ENCODE measurements at places on chromosomes 13 and 19.

DNA sequence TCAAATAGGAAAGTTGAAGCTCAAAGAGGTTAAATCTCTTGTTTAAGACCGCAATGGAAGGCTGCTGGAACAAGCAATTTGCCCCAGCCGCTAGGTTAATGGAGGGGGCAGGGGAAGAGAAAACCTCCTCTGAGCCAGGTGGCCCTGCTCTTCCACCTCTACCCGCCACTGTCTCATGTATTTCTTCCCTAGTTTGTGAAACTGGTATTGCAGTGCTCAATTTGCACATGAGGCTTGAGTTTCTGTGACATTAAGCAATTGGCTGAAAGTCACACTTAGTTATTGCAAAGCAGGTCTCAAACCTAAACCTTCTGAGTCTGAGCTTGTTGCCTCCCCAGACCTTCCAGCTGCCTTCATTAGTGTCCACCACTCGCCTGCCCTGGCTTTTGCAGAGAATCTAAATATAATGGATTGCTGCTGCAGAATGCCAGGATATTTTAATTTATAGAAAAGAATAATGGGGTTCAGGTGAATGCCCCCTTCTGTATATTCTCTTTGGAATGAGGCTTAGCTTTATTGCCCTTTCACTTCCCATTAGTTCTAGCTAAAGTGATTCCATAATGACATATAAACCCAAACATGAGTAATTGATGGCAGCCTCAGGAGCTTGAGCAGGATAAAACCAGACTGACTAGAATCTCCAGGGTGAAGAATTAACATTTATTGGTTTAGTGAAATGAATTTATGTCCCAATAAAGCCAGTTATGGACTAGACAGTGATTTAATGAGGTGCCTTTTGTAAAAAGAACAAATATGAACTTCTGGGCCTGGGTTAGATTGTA, 27.0 kb upstream of the OLFM4 start:
- DNase-seq = no peak

DNA sequence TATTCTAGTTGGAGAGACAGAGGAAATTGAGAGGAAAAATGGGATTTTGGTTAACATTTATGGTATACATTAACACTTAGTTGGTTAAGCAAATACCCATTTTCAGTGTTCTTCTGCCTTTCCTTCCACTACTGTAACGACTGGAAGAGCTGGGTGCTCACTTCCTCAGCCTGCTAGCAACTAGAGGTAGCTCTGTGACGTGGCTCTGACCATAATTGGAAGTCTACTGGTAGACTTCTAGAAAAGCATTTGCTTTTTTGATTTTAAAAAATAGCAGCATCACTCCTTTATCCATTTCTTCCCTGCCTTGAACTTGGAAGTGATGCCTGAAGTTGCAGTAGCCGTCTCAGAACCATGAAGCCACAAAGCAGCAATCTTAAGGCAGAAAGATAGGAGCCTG, 15.9 kb downstream of the NHLRC3 start:
- DNase-seq = no peak

DNA sequence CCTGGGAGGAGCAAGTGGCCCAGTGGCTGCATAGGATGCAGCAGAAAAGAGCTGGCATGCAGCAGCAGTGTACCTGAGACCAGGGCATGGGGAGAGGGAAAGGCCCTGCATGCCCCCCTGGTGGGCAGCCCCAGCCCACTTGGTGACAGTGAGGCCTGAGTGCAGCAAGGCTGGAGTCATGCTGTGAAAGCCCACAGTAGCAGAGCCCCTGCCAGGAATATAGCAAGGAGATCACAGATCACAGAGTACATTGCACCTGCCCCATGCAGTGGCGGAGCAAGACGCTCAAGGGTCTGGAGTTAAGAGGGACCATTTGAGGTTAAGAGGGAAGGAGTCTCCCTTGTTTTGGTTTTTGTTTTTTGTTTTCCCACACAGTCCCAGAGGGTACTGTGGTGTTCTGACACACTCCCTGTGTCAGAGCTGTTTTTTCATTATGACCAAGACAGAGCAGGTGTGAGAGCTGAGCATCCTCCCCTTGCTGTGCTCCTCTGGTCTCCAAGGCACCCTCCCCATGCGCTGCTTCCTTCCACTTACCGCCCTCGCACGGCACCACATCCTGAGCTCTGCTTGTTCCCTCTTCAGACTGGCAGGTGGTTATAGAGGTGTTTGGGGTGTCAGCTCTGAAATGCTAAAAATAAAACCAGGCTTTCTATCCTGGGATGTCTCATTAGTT, 85.0 kb upstream of the UBL3 start:
- no peak for DNase-seq

DNA sequence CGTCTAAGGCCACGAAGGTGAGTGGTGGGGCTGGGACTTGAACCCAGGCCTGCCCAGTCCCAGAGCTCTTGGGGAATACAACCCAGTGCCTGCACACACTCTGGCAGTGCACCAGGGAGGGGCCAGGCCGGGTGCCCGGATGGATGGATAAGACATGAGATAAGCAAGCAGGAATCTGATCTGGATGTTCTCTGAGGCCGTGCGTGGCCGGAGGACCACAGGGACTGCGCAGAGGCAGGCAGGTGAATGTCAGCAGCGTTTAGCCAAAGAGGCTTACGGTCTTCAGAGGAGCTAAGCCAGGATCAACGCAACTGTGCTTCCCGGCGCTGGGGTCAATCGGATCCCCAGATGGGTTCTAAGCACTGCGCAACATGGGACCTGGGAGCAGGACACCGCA, 1.5 kb downstream of the ZNF787 start:
- DNase-seq = no peak

DNA sequence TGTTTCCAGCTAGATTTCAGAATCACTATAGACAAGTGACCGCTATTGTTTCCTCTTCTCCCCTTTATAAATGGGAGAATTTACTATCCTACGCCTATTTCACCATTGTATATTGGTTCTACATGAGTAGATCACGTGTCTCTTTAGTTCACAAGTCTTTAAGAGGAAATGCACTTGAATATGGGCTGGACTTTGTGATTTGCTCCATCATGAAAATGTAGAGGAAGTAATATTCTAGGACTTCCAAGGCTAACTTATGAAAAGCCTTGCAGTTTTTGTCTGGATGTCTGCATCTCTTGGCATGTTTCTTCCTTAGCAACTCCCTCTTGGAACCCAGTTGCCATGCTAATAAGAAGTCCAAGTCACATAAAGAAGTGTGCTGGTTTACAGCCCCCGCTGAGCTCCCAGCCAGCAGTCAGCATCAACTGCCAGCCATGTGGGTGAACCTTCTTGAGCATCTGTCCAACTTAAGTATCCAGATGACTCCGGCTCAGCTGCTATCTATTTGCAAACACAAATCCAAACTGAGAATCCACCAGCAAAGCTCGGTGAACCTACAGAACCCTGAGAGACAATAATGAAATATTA, 4.8 kb upstream of the FBXL3 start:
- DNase-seq = no peak

- no peak for DNase-seq
These were observed 5.9 kb downstream of the FGF14 start for GRCh38 chr13:102395939-102396338.

- no peak for DNase-seq
These were observed 20.5 kb downstream of the DZIP1 start for GRCh38 chr13:95624020-95624419.

DNA sequence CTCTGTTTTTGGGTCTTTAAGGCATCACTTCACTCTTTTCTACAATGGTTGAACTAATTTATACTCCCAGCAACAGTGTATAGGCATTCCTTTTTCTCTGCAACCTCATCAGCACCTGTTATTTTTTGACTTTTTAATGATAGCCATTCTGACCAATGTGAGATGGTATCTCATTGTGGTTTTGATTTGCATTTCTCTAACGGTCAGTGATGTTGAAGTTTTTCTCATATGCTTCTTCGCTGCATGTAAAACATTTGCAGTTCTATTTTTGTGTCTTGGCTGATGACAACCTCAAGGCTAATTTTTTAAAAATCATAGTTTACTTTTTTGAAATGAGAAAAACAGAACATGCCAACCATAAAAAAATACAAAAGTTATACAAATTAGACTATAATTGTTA, 258.2 kb upstream of the EDNRB start:
- DNase-seq = no peak

GRCh38 chr13:52411629-52412028, 5.7 kb upstream of the THSD1 start:
- no peak for DNase-seq

DNA sequence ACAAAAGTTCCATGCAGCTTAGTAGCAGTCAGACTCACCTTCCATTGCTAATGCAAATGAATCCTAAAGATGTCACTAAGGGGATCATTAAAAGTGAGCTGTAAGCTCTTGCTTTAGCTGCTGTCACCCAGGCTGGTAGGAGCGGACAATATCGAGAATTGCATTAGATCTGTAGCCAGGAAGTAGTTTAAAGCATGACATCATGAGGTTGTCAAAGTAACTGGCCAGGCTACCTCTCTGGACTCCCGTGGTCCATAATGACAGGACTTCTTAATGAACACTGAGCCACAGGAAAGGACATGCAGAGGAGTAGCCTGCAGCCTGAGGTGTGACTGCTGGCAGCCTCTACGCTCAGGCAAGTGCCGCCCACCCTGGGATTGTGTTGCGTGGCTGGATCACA, 522.3 kb upstream of the NBEA start:
- no peak for DNase-seq

GRCh38 chr19:15428956-15429824, 10.4 kb upstream of the AKAP8L start:
- no peak for DNase-seq

GRCh38 chr19:10139952-10140351, 20.3 kb upstream of the EIF3G start:
- no peak for DNase-seq

GRCh38 chr19:17109962-17110598, 34.5 kb downstream of the MYO9B start:
- no peak for DNase-seq

DNA sequence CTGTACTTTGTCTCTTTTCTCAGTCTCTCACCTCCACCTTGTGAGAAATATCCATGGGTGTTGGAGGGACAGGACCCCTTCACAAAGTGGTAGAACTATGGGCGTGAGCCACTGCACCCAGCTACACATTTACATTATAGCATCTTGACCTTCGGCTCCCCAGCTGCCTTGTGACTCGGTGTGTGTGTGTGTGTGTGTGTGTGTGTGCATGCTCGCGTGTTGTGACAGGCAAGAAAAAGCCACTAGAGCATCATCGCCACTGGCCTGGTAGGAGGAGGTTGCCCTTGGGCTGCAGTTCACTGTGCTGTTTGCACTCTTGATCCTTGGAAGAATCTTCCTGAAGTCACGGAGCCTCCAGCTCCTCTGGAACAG, 13.7 kb upstream of the ZNF888 start:
- DNase-seq = no peak

GRCh38 chr13:85427416-85427815, 371.8 kb downstream of the SLITRK6 start:
- no peak for DNase-seq

DNA sequence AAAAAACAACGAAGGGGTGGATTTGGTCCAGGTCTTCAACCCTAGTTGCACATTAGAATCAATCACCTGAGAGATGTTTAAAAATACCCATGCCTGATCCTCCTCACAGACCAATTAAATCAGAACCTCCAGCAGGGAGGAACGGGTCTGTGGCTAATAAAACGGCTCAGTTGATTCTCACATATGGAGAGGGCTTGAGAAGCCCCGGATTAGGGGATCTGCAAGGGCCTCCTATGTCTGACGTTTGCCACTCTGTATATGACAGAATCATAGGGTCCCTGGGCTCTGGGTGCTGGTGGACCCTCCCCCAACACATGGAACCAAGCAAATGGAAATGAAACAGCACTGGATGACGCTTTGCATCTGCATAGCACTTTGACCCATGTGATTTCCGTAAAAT, 36.7 kb upstream of the C13orf42 start:
- DNase-seq = no peak

DNA sequence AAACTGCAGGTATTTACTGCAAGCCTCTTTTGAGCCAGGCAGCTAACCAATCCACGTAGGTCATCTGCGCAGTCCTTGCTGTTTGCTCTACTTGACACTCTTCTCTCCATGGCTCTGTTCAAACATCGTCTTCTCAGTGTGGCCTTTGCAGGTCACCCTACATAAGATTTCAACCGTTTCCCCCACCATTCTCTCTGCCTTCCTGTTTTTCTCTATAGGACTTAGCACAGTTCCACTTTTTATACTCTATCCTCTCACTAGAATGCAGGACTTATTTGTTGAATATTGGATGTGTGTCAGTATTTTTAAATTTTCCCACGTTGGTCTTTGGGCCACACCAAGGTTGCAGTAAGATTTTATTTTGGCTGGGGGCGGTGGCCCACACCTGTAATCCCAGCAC, 1.7 kb upstream of the FBXW9 start:
- DNase-seq = no peak

DNA sequence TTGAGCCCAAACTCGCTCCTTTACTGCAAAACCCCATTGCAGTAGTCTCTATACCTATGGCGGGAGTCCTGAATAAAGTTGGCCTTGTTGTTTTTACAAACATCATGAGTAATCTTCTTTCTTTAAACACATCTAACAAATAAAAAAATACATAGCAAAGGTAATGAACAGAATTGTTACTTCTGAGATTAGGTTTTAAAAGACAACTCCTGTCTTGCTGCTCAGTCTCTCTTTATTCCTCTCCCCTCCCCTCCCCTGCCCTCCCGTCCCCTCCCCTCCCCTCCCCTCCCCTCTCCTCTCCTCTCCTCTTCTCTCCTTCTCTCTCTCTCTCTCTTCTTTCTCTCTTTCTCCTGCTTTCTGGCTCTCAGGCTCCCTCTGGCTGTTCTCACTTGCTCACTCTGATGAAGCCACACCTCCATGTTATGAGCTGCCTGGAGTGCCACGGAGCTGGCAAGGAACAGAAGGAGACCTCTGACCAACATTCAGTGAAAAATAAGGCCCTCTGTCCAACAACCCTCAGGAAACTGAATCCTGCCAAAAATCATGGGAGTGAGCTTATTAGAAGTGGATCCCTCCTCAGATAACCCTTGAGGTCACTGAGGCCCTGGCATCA, 300.7 kb upstream of the MIR17HG start:
- no peak for DNase-seq

DNA sequence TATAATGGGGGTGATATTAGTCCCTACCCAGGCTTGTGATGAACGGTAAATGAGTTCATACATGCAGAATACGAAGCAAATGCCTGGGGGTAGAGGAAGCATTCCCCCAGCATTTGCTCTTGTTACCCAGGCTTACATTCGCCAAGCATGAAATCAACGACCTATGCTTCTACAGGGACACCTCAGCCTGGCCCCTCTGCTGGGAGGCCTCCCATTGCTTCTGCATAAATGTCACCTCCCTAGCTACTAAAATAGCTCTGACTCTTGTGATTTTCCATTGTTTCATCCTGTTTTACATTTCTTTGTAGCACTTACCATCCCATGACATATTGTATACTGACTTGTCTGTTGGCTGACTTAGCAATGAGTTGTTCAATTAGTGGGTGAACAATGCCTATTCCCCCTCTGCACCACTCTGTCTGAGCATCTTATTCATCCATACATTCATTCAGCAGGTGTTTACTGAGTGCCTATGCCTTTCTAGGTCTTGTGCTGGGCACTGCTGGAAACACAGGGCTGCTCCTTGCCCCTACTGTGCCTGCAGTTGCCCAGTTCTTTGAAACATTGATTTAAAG, 47.0 kb downstream of the SPTBN4 start:
- no peak for DNase-seq

- no peak for DNase-seq
These were observed 10.2 kb downstream of the SIGLEC8 start for GRCh38 chr19:51448011-51448410.

All from HuH-7 (cell line).